Right hindlimb (tissue), 1 donor: ENCODE measurements at places on chromosomes 7 and 10.
A peak's percentile ranks its signal among the peaks of the same experiment; 100 is the strongest.

DNA sequence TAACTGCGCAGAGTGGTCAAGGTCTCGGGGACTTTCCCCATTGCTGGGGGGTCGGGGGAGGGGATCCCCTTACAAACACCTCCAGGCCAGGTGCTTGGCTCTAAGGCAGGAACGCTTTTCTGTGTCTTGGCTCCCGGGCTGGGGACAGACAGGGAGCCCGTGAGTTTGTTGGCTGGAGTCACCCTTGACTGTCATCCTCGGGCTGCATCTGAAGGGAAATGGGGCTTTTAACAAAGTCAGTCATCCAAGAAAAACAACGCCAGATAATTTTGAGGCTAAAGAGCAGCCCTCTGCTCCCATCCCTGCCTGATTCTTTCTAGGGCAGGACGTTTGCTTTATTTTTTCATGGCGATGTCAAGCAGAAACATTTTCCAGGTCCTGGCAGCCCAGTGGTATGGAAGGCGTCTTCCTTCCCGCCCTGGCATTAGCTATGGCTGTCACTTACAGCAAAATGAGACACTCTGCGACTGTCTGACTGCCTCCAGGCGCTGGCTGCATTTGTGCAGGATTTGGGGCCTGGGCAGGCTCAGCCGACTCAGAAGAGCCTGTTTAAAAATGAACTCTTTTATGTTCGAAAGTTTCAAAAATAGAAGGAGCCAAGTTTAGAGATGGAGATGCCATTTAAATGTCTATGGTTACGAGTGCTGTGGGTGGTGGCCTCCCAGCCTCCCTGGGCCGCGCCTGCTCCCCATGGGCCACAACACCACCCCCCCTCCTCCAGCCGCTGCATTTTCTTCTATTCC, 54.7 kb upstream of the TNS3 start:
- DNase-seq = peak; percentile 68

GRCh38 chr7:157601530-157601929, 264.7 kb downstream of the DNAJB6 start:
- no peak for DNase-seq

- no peak for DNase-seq
Measured at GRCh38 chr7:124390301-124390700, 357.4 kb upstream of the TMEM229A start.

- DNase-seq = no peak
Measured at GRCh38 chr10:48800007-48800675, 115.5 kb downstream of the WDFY4 start.

DNA sequence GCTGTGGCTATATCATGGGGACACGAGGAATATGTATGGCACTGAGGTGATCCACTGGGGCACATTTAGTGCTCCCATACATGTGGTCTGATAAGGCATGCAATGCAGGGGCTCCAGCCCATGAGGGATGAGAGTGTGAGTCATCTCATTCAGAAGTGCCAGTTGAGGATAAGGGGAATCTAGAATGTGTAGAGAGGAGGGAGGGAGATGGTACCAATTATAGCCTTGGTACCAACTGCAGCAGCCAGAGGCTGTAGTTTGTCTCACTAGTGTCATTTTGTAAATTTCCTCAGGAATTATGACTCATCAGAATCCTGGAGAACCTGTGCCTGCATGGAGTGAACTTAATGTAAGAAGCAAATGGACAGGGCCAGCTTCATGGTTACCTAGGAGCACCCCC, 46.2 kb downstream of the LAMB4 start:
- DNase-seq = no peak

DNA sequence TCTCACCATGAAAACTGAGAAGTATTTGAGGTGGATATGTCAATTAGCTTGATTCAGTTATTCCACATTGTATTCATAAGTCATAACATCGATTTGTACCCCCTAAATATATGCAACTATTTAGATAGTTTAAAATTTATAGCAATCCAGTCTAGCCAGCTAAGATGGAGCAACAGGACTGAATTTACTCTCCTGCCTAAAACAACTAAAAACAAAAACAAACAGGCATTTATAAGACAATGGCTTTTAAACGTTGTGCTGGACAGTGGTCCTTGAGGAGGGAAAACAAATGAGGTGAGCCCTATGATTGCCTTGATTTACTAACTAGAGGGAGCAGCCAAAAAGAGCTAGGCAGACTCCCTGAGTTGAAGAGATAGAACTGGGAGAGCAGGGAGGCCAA, 814 bp upstream of the GPAM start:
- no peak for DNase-seq

DNA sequence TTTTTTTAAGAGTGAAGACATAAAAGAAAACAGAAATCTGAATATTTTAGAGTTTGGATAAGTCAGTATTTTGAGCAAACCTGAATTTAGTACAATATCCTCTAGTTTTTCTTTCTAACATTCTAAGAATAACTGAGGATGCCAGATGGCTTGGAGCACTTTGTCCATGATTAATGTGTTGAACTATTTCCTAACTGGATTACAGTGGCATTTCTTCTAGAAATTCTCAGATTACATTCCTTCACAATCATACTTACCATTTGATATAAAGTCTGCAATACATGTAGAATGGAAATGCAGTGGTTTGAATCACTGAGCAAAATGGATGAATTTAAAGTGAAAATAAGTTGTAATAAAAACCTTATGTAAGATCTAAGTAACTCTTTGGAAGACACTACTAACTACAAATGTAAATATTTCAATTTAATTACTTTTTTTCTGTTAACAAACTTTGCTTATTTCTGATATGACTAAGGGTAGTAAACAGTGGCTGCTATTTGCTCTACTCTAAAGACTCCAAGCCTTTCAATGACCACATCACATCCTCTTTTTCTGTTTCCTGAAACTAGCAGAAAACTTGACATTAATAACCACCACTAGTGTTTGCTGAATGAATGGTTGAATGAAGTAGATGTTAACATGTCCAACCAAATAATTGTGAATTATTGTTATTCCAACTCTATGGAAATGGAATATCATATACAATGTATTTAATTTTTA, 102.8 kb downstream of the PRKG1 start:
- no peak for DNase-seq

DNA sequence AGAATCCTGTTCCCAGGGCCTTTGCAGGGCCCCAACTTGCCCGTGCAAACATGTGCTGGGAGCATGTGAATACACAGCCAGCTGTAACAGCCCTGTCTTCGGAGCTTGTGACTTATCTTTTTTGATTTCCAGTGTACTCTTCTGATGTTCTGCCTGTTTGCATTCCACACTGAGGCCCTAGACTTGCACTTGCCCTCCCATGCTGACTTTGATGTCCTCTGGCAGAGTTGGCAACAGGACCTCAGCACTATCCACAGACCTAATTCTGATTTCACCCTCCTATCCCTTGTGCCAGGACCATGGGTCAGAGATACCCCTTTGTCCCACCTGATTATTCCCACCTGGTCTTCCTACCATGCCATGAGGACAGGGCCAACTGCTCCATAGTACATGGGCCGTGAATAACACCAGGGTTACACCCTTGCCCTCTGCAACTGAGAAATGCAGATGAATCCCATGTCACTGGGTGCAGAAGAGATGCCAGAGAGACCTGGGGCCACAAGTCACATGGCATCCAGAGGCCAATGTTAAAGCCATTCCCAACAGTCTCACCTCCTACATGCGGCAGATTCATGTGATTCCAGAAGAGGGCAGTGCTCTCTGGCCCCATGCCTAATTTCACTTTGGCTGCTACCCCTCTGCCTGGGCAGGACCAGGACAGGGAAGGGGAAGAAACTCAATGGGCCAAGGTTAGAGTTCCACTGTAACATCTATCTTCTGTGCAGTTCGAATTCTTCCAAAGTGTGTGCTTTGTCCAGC, 43.0 kb downstream of the SCRN1 start:
- no peak for DNase-seq

- no peak for DNase-seq
Measured at GRCh38 chr10:48446785-48447184, 140.3 kb downstream of the MAPK8 start.

- DNase-seq = no peak
Measured at GRCh38 chr7:155676052-155676451, 31.6 kb downstream of the RBM33 start.

- DNase-seq = no peak
Measured at GRCh38 chr10:67807855-67808456, 30.0 kb downstream of the DNAJC12 start.

GRCh38 chr10:91665842-91666241, 33.0 kb upstream of the PPP1R3C start:
- DNase-seq = no peak
